Glutamatergic neuron (in vitro differentiated cells): ENCODE measurements at places on chromosomes 1 and 21. TPM values are rescaled to one million over a fixed set of nuclear protein-coding genes. Genes with fewer than 3 reads are reported as not detected.

DNA sequence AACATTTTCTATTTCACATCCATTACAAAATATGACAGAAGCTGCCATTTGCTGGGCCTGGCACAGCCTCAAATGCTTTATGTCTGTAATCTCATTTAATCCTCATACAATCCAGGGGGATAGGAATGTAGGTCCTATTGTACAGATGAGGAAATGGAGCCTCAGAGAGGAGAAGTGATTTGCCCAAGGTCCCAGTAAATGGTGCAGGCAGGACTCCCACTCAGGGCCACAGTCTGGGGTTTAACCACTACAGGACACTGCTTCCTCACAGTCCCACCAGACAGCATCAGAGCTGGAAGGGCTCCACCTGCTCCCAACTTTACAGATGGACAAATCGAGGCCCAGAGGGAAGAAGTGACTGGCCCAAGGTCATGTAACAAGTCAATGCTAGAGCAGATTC is 20.6 kb upstream of the RNF19B start:
- DNase-seq, result no peak

DNA sequence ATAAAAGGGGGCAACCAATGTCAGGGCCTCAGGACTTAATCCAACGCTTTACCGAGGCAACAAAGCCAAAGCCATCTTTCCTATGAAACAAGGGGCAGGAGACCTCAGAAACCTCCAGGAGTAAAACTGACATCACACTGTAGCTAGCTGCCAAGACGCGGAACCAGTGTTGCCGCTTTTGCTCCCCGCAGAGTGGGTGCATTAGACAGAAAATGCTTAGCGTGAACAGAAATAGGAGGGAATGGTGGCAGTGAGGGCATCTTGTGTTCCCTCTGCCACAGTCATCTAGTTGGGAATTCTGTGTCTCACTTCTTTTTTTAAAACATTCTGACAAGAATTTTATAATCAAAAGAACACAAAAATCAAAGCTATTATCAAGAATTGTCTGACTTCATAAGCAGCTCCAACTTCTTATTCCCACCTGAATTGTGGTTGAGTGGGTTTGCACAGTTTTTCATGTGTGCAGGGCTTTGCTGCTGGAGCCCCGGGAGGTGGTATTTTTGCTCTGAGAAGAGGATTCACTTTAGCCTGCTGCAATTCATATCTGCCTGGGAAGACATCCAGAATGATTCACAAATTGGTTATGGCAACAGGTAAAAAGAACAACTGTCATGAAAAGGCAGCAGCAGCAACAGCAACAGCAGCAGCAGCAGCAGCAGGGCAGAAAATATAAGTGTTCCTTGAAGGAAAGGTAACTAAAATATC is 82.2 kb upstream of the DIRAS3 start:
- no peak for DNase-seq

DNA sequence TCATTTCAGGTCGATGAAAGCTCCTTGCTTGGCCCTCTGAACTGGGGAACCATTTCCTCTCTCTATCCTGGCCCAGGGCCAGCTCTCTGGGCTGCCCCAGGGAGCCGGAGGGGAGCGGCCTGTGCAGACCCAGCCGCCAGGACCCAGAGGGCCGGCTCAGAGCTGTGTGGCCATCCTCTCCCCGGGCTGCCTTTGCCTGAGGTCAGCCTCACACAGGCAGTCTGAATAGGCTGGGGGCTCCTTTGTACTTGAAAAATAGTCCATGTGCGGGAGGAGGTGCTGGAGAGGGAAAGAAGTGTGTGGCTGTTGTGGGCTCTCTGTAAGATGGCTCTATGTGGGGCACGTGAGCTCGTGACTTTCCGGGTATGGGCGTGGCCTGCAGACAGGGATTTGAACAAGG is 275.1 kb upstream of the VAMP3 start:
- DNase-seq, result no peak

The FMN2 gene
- total RNA-seq, result 150 TPM

The VSIG8 gene
- not detected for total RNA-seq
